ENCODE measurements at places on chromosomes 5 and 9.

DNA sequence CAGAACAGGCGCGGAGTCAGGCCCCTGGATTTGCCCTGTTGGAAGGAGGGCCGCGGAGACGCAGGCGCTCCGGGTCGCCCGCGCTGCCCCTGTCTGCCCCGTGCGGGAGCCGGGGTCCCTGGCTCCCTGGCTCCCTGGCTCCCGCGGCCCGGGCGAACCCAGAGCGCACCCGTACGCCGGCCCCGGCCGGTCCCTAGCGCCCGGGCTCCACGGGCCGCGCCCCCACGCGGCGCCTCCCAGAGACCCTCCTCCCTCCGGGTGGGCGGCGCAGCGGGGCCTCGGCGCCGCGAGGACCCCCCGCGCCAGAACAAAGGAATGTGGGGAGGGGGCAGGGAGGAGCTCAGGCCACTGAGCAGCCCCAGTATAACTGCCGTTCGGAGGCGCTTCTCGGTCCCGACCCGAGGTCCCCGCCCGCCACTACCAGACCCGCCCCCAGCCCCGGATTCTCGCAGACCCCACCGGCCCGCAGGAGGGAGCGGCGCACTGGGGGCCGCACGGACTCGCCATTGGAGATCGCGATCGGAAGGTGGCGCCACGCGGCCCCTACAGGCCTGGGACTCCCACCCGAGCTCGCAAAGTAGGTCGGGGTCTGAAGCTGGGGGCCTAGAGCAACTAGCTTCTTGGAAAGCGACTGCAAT, 2.4 kb downstream of the NFIL3 start:
- DNase-seq: peak; percentile 88

- no peak for DNase-seq
Measured at GRCh38 chr9:80410106-80410505, 838.3 kb downstream of the TLE4 start.

DNA sequence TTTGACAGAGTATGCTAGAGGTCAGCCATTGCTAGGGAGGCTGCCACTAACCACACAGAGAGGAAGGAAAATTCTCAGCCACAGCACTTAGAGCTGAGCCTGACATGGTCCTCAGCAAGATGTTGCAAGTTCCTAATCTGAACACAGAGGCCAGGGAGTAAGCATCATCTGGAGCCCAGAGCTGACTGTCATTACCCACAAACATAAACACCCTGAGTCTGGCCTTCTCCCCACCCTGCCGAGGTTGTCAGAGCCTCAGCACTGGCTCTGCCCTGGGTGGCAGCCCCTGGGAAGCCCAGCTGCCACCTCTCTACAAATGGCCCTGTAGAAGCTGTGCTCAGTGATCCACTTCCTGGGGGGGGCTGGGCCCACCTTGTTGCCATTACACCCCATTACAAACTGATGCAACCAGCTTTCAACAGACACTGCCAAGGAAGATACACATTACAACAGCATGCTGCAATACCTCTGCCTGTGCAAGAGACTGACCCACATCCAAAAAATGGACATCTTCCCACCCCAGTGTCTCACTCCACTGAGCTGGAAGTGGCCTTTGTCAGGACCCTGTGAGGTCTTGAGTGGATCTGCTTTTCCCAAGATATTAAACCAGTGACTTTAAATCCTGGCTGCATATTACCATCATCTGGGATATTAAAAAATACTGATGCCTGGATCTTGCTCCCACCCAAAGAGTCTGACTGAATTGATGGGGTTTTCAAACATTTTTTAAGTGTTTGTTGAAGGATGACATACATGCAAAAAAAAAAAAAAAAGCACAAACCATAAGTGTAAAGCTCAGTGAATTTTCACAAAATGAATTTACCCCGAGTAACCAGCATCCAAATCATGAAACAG, 33.0 kb downstream of the IRF1 start:
- DNase-seq: no peak

DNA sequence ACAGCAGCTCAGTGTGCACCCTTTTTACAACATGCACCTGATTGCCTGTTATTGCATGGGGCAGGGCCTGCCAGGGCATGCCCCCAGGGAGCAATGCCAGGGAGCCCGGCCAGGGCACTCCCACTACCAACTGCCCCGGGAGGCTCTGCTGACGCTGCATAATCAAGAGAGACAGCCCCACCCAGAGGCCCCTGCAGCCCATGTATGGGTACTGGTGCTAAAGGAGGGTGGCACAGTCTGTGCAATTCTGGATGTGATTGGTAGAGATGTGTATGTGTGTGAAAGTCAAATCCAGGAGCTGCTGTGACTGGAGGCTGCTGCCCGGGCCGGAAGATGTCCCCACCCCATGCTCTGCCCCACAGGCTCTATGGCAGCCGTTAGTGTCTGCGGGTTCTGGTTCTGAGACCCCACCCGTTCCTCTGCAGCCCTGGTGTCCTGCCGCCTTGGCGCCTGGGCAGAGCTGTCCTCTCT, 3.9 kb upstream of the NEURL1B start:
- no peak for DNase-seq

DNA sequence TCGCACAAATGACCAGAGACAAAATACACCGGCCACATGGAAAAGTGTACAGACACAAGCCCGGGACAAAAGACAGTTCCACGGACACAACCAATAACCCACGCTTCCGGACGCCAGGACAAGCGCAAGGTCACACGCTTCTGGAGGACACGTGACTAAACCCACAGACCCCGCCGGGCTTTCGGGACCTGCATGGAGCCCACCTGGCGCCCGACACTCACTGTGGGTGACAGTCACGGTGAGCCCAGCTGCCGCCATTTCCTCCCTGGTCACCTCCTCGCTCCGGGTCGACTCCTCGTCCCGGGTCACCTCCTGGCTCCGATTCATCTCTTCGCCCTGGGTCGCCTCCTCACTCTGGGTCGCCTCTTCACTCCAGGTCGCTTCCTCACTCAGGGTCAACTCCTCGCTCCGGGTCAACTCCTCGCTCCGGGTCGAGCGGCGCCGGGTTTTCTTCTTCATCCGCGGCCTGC, 470 bp downstream of the BAG1 start:
- peak; percentile 76 for DNase-seq
